ENCODE measurements at places on chromosomes 2 and 18. TPM values are rescaled to one million over a fixed set of nuclear protein-coding genes. Genes with fewer than 3 reads are reported as not detected.

ZAP70 gene
- not detected for total RNA-seq

COL5A2 gene
- 785 TPM for total RNA-seq

ZC3H6 gene
- 3.4 TPM for total RNA-seq

APCDD1 gene
- total RNA-seq = 0.09 TPM

SEPTIN10 gene
- 63.4 TPM for total RNA-seq

EHD3 gene
- 15.0 TPM for total RNA-seq

KIF1A gene
- not detected for total RNA-seq

HOXD12 gene
- not detected for total RNA-seq

CRIM1 gene
- 218 TPM for total RNA-seq

GPR17 gene
- not detected for total RNA-seq

DSG1 gene
- not detected for total RNA-seq

PLA2R1 gene
- 10.0 TPM for total RNA-seq

RGPD8 gene
- 11.1 TPM for total RNA-seq

NGEF gene
- total RNA-seq = 0.74 TPM

SCN9A gene
- total RNA-seq = 7.8 TPM

LYG2 gene
- total RNA-seq = not detected

BUB1 gene
- 4.8 TPM for total RNA-seq

CCDC178 gene
- total RNA-seq = 0.28 TPM

RNF144A gene
- 2.8 TPM for total RNA-seq

PLCL1 gene
- 1.1 TPM for total RNA-seq

DOK1 gene
- total RNA-seq = 21.9 TPM

ITPRID2 gene
- 142 TPM for total RNA-seq

ANKRD62 gene
- not detected for total RNA-seq

STARD7 gene
- total RNA-seq = 95.9 TPM

ACKR3 gene
- 44.9 TPM for total RNA-seq

COL4A3 gene
- 0.18 TPM for total RNA-seq

FRZB gene
- total RNA-seq = 0.09 TPM

CYP27C1 gene
- total RNA-seq = 0.18 TPM

IL1RL2 gene
- 1.5 TPM for total RNA-seq

HTR2B gene
- total RNA-seq = 6.0 TPM

DSC3 gene
- total RNA-seq = 0.14 TPM

POTEC gene
- total RNA-seq = under 0.01 TPM

KCNK3 gene
- 0.28 TPM for total RNA-seq

PLEKHH2 gene
- 5.3 TPM for total RNA-seq

GPR45 gene
- not detected for total RNA-seq

OR6B3 gene
- not detected for total RNA-seq

AGXT gene
- total RNA-seq = not detected

FASTKD2 gene
- total RNA-seq = 36.3 TPM

IL36G gene
- not detected for total RNA-seq

GALNT3 gene
- 0.71 TPM for total RNA-seq

ITGA4 gene
- total RNA-seq = 18.3 TPM

MREG gene
- total RNA-seq = 0.71 TPM

ANKRD23 gene
- 1.00 TPM for total RNA-seq

FAHD2A gene
- total RNA-seq = 20.8 TPM

RAMP1 gene
- 10.5 TPM for total RNA-seq

PAX8 gene
- 0.14 TPM for total RNA-seq

PIEZO2 gene
- total RNA-seq = 97.7 TPM

TDRD15 gene
- total RNA-seq = not detected

All from smooth muscle cell of bladder (primary cell).